Right lung (tissue), 10 donors: ENCODE measurements at places on chromosomes 7 and 10. TPM values are rescaled to one million over a fixed set of nuclear protein-coding genes. Genes with fewer than 3 reads are reported as not detected.

- no peak for DNase-seq
Observed at GRCh38 chr10:21505711-21506278, 19.7 kb downstream of the SKIDA1 start.

- no peak for DNase-seq
Observed at GRCh38 chr7:155851892-155852291, 39.6 kb upstream of the SHH start.

DNA sequence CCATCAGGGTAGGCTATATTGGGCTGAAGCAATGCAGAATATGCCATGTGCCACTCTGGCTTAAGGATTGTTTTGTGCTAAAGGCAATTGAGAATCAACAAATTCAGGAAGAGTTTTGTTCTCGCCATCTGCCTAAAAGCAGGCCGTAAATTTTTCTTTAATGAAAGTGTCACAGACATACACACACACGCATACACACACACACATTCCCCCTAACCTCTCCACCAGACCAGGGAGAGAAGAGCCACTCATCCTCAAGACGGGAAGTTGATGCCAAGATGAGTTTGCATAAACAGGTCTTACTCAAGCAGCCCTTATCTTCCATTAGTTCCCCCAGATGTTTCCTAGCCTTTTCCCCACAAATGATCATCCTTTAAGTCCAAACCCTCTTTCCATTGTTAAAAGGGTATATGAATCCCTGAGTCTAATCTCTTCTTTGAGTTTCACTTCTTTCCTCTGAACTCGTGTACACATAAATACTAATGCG lies 59.6 kb upstream of the TRIM24 start:
- no peak for DNase-seq

DNA sequence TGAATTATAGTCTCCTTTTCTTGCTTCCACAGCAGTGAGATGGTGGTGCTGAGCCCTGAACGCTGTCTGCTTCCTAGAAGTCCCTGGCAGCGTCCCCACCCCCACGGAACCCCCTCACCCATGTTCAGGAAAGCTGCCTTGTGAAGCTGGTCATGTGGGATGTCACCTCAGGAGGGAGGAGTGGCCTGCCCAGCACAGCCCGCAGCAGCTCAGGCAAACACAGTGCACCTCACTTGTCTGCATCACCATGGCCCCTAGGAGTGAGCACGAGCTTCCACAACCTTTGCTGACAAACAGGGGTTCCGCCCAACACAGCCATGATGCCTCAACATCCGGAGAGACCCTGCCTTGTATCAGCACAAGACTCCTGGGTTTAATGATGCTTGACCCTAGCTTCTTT lies 508.9 kb downstream of the RPS24 start:
- DNase-seq: no peak

GRCh38 chr7:100200693-100201092 lies 19.1 kb upstream of the PVRIG start:
- no peak for DNase-seq

The DMBT1 gene
- 1.6 TPM for polyA plus RNA-seq
